Retinal pigment epithelial cell (primary cell): ENCODE measurements at places on chromosomes 2 and 18.

DNA sequence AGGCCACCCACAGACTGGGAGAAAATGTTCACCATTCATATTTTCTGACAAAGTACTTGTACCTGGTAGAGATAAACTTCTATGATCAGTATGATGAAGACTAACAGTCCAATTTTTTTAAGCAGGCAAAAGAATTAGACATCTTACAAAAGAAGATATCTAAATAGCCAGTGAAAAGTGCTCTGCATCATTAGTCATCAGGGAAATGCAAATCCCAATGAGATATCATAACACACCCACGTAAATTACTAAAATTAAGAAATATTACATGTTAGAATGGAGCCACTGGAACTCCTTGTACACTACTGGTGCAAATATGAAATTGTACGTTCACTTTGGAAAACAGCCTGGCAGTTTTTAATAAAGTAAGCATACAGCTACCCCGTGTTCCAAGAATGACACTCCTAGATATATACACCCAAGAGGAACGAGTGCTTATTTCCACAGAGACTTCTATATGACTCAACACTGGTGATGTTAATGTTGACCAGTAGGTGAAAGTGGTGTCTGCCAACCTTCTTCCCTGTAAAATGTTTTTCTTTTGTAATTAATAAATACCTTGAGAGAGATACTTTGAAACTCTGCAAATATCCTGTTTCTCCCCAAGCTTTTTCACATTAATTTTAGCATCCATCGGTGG is 80.3 kb downstream of the NPAS2 start:
- DNase-seq = no peak

GRCh38 chr2:236601316-236602202 is 31.9 kb downstream of the ACKR3 start:
- no peak for DNase-seq

- no peak for DNase-seq
Measured at GRCh38 chr18:7683753-7684152, 116.6 kb downstream of the PTPRM start.

- no peak for DNase-seq
Measured at GRCh38 chr2:74877781-74878433, 44.0 kb downstream of the HK2 start.

- no peak for DNase-seq
Measured at GRCh38 chr2:210203558-210203957, 21.7 kb downstream of the ACADL start.

DNA sequence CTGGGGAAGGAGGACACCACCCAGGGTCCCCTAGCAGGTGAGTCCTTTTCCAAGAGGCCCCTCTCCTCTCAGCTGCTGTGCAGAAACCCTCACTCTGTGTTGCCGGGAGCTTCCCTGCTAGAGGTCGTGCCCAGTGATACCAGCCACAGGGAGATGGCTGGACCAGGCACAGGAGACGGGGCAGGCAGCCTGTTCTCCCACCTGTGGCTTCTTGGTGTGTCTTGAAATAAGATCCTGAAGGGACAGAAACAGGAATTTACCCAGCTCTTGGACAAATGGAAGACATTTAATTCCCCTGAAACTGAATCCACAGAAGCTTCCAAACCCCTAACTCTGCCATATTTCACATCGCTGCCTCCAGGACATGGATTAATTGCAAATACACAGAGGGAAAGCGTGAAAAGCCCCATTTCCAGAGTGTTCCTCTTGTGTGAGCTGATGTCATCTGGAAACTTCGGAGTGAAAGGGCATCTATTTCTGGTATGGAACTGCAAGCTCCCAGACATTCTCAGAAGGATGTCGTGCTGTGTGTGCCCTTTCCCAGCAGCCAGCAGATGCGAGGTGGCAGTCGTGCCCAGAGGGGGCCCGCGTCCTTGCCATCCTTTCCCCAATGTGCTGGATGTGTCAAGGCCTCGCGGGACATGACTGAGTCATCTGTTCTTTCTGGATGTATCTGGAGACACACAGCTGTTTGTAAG is 177.7 kb downstream of the SEPTIN10 start:
- DNase-seq = no peak

DNA sequence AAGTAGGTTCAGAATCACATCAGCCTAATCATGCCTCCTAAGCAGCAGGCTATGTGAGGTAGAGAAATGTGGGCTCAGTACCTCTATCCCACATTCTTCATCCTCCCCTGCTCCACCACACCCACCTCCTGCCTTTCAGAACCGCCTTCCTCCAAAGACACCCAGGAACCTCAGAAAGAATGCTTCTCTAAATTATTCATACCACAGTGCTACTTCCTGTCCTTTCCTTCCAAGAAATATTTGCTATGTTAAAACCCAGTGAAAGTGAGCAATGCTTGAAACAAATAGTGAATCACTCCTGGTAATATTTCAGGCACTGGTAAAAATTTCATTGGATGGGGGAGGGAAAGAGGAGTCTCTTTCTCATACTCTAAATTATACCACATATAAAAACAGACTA is 24.0 kb upstream of the CREB1 start:
- no peak for DNase-seq

DNA sequence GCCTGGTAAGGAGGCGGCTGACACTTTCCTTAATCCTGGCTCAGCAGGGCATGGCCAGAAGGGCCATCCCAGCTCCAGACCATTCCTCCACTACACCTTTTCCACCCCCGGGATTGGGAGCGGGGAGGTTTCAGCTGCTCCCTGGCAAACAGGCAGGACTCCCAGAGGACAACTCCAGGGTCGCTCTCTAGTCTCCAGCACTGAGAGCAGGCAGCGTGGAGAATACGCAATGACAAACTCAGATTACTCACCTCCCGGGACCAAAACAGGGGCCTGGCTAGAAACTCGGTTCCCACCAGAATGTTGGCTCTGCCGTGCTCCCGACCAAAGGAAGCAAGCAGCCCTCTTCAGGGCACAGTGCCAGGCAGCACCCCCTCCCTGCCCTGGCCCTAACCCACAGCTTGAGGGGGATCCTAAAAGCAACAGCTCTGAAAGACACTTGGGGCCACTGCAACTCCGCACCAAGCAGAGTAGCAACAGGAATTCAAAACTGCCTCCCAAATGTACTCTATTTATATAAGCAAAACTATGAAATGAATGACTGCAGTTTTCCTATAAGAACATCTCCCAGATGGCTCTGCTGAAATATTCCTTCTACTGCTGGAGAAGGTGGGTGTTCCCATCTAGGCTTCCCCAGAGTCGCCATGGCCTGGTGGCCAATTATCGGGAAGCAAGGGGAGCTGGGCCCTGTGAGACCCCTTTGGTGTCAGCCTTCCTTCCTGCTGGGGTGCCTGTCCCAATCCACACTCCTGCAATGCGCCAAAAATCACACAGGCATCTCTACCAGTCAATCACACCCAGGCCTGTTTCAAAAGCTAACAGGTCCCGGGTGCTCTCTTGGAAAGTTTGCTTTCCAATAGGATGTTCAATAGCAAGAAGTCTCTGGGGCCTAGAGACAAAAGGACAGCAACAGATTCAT is 61.2 kb upstream of the POMC start:
- no peak for DNase-seq

DNA sequence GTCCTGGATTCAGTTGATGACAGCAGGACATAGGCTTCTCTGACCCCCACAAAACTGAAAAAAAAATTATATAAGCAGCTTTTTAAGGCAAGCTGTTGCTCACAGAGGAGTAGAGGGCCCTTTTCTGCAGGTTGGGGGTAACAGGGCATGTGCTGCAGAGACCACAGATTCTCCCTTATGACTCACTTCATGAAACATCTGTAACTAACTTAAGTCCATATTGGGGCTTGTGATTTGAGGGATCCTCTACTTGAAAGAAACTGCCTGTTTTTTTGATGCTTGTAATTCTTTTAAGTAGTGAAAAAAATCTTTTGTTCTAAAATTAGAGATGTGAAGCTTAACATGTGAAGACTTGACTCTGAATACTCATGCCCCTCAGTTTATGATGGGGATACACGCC is 33.4 kb downstream of the XRCC5 start:
- DNase-seq = no peak

- DNase-seq = no peak
Measured at GRCh38 chr18:25456334-25457010, 104.5 kb upstream of the ZNF521 start.

DNA sequence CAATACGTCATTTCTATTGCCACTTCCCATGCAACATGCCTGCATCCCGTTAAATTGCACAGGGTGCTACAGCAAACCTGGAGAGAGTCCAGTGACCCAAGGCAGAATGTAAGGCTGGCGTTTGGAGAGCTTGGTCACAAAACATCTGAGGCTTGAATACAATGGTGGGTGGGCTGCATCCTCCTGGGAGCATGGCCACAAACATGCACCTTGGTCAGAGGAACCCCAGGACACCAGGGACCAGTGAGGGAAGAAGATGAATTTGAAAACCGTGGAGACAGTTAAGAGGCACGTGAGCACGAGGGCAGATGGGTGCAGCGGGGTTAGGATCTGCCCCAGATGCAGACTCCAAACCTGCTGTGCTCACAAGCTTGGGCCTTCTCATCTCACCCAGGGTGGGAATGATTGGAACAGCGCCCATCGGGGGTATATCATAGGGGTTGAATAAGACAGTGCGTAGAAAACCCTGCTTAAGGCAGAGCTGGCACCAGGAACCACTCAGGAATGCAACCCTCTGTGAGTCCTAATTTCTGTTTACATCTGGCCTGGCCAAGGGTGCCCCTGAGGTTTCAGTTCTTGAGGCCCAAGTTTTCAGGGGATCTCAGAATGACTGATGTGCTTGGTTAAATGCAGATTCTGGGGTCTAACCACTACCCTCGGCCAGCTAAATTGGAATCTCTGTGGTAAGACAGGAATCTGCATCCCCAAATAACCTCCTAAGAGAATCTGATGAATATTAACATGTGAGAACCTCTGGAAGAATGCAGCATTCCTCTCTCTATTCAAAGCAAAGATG is 97.2 kb downstream of the ARL4C start:
- no peak for DNase-seq

DNA sequence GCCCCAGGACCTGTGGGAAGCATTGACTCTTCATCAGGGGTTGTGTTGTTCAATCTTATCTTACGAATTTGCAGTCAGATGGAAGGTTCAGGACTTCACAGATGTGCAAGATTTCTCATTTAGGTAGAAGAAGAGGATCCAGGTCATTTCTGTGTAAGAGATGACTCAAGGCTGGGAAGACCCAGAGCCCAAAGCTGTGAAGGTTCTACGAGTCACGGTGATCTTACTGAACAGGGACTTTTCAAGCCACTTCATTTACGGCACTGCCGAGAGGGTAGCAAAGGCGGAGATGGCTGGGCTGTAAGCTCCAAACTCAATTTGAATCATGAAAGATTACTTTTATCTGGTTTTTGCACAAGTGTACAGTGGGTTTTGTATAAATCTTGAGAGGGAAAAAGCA is 228.0 kb upstream of the MEX3C start:
- no peak for DNase-seq

- no peak for DNase-seq
Measured at GRCh38 chr2:148552675-148553331, 91.7 kb upstream of the EPC2 start.

- DNase-seq = no peak
Measured at GRCh38 chr2:47323009-47323821, 79.7 kb upstream of the MSH2 start.

DNA sequence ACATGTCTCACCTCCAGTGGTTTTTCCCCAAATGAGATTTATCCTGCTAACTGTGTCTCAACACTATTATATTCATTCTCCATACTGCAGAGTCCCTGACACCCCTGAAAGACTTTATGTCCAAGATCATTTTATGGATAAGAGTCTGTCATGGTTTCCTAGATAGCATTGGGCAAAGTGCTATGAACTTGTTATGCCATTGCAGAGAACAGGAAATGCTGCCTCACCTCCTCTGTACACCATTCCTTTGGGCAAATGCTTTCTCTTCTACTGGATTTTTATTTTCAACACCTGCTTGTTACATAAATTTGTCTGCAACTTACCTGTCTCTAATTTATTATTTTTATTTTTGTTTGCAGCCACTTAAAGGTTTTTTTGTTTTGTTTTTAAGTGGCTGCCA is 652.5 kb upstream of the FAM98A start:
- no peak for DNase-seq

DNA sequence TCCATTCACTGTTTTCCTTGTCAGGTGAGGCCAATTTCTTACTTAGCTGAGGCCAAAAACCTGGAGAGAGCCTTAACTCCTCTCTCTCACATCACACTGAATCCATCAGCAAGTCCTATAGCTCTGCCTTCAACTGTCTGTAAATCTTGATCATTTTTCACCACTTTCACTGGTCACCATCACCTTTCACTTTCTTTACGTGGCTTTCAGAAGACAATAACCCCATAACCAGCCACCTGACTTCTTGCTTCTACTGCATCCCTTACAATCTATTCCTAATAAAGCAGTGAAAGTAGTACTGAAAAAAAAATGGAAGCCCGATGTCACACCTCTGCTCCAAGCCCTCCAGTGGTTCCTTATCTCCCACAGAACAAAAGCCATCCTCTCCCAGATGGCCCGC is 7.7 kb downstream of the LOXL3 start:
- no peak for DNase-seq

GRCh38 chr2:86751778-86752177 is 31.7 kb downstream of the RMND5A start:
- DNase-seq = no peak

DNA sequence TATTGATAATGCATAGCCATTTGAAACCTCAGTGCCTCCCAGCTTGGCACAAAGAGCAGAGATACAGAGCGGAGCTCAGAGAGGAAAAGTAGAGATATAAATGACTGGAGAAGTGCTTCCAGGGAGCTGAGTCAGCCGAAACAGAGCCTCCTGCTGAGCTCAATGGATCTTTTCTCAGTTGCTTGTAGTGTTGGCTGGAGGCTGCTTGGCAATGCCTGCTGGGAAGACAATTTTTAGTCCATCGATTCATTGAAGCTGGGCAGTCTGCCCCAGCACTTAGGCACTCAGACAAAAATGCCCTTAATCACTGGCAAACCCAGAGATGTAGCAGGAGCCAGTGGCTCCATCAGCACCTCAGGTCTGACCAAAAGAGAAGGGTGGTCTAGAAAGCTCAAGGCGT is 81.3 kb upstream of the SETBP1 start:
- no peak for DNase-seq

GRCh38 chr18:31064130-31064529 is 21.6 kb upstream of the DSC3 start:
- no peak for DNase-seq

- DNase-seq = no peak
Measured at GRCh38 chr18:36772241-36772723, 56.5 kb downstream of the TPGS2 start.

GRCh38 chr2:201827621-201828020 is 21.3 kb downstream of the CDK15 start:
- no peak for DNase-seq

DNA sequence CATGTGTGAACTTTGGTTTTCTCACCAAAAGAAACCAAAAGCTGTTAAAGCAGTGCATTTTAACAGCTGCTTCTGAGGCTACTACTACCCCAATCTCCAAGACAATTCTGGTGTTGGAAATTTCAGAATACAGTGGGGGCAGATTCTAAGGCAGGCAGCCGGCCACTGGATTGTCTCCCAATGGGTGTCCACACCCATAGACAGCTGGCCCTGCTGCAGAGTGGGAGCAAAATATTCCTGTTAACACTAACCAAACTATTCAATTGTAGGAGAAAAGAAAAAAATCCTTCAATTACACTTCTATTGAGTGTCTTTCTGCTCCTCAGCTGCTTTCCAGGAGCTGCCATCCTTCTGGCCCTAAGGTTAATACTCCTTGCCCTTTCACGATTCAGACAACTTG is 223.7 kb downstream of the ALK start:
- DNase-seq = no peak

- no peak for DNase-seq
Measured at GRCh38 chr2:201913201-201913600, 106.9 kb downstream of the CDK15 start.
